Endothelial cell of umbilical vein (primary cell): ENCODE measurements at places on chromosomes 3 and 15. TPM values are rescaled to one million over a fixed set of nuclear protein-coding genes. Genes with fewer than 3 reads are reported as not detected.
A peak's percentile ranks its signal among the peaks of the same experiment; 100 is the strongest.

MASP1 gene
- total RNA-seq: 0.31 TPM in 1 of 2 replicates, not detected in the other

- DNase-seq: no peak
These were observed 163.3 kb downstream of the ARRDC4 start for GRCh38 chr15:98123834-98124233.

DNA sequence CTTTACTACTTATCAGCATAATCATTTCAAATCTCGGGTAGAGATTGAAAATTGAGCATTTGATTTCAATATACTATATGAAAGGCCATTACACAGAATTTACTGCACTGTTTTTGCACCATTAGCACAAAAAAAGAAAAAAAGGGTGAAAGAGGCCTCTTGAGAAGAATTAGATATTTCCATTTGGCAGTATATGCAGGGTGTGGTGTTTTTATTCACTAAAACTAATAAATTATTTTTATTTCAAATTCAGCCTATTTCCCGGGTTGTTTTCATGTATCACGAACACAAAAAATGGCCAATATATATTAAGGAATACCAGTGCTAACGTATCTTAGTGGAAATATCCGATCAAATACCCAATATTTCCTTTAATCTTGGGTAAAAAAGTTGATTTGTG lies 110.5 kb upstream of the TBL1XR1 start:
- DNase-seq: no peak

GRCh38 chr3:150396956-150397550 lies 11.0 kb upstream of the TSC22D2 start:
- no peak for DNase-seq

DNA sequence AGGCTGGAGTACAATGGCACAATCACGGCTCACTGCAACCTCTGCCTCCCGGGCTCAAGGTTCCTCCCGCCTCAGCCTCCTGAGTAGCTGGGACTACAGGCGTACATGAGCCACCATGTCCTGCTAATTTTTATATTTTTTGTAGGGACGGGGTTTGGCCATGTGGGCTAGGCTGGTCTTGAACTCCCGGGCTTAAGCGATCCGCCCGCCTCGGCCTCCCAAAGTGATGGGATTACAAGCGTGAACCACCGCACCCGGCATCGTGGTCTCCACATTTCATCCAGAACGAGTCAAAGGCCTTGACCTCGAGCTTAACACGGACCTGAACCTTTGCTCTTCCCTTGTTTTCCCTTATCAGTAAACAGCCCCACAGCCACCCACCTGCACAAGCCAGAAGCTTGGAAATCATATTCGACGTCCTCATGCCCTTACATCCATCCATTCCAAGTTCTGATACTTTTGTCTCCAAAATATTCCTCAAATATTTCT lies 1.4 kb upstream of the PTPN23 start:
- DNase-seq: no peak

- no peak for DNase-seq
These were observed 55.4 kb downstream of the SUCLG2 start for GRCh38 chr3:67598814-67599556.

GRCh38 chr3:100526613-100527346 lies 34.4 kb downstream of the TMEM45A start:
- DNase-seq: no peak

DNA sequence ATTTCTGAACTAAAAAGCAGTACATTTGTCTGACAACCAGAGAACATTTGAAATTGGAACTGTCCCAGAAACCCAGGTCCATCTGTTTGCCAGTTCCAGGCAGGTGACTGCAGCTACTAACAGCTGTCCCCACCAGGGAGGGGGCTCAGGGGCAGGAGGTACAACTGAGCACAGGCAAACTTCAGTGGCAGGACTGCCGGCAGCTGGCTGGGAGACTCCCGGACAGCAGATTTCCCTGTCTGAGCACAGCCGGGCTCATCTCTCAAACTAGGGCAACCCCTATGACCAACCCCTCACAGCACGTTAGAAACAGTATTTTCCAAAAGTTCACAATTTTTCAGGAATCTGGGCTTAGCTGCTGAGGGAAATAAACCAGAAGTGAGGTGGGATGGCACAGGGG lies 88.8 kb downstream of the MEGF11 start:
- DNase-seq: no peak

GRCh38 chr3:54355800-54356199 lies 233.4 kb downstream of the CACNA2D3 start:
- no peak for DNase-seq

DNA sequence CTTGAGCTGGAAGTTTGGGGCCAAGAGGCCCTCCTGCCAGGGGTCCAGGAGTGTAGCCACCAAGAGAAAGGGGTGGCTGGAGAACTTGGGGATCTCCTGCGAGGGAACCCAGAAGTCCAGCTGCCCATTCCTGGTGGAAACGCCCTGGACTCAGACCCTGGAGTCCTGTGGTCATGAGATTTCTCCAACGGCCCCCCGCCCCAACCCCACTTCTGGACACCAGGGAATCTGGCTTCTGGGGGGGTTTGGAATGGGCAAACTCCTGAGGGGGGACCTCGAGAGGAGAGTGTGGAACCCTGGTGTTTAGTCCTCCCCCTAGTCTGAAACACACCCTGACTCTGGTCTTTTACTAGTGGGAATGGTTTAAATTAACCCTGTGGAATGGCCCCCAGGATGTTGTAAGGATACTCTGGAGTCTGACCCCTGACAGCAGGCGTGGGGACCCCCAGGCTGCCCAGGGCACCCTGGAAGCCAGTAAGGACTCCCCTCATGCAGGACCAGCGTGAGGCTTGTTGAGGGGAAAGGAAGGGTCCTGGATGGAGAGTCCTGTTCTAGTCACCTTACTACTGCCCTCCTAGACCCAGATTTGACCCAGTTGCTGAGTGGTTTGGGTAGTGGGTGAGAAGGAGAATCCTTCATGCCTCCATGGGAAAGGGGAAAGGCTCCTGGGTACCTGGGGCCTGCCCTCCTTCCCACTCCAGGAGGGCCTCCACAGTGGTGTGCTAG lies 540 bp downstream of the KLHDC8B start:
- DNase-seq: no peak

SLC38A3 gene
- 0.60 and 0.65 TPM in 2 replicates for total RNA-seq

- DNase-seq: peak; percentile 70
These were observed 6.6 kb downstream of the GPX1 start for GRCh38 chr3:49351521-49352011.

AQR gene
- 37.5 and 37.7 TPM in 2 replicates for total RNA-seq

KLHL6 gene
- 12.6 and 14.8 TPM in 2 replicates for total RNA-seq

- DNase-seq: no peak
These were observed 57.2 kb downstream of the IL16 start for GRCh38 chr15:81253846-81254245.

- no peak for DNase-seq
These were observed 18.5 kb downstream of the ALCAM start for GRCh38 chr3:105385179-105385578.

SLC41A3 gene
- 47.1 and 52.5 TPM in 2 replicates for total RNA-seq

PLSCR2 gene
- total RNA-seq: not detected in 2 replicates

DNA sequence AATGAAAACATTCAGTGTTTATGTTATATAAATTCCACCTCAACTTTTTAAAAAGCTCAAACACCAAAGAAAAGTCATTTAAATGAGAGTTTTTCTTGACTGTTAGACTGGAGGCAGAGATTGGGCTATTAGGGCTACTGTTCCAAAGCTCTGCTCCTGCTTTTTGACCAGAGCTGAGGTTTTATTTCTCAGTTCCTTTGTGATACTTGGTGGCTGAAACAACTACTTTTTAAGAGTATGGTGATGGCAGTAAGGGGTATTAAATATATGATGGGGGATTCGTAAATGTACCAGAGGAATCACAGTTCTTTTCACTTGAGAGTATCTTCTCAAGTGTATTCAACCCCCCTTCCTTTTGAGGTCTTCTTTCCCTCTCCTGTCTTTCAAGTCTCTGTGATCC lies 186.1 kb upstream of the CGNL1 start:
- no peak for DNase-seq

GRCh38 chr3:177515786-177516157 lies 318.5 kb upstream of the TBL1XR1 start:
- no peak for DNase-seq

CTXN2 gene
- total RNA-seq: 0.14 TPM in 1 of 2 replicates, not detected in the other

DNA sequence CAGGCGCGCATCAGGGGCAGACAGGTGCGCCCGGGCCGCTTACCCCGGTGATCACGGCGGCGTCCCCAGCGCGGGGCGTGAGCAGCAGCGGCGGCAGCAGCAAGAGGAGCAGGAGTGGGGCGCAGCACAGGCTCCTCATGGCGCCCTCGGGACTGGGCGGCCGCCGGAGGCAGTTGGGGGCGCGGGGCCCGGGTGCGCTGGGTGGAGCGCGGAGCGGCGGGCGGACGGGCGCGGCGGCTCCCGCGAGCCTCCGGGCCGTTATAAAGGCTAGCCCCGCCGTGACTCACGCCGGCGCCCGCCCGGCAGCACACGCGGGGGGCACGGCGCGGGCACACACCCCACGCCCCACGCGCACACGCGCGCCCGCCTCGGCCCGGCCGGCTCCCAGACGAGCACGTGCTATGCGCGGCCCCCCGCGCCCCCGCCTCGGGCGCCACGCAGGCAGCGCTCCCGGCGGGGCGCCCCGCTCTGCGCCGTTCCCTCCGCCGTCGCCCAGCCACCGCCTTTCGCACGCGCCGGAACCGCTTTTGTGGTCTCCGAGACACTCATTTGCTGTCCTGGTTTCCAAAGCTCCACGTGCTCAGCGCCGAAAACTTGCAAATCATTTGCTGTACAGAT lies at the start of gene PROK2:
TSS of gene PROK2 (minus strand) at position 235 of the 618 bp plus-strand sequence. CDS start at position 139, 96 bp downstream.
- no peak for DNase-seq

ITGA11 gene
- 0.18 and 0.58 TPM in 2 replicates for total RNA-seq

- no peak for DNase-seq
These were observed 25.4 kb downstream of the SEC61A1 start for GRCh38 chr3:128077665-128078064.

- DNase-seq: peak; percentile 77
These were observed 102.7 kb upstream of the CHD2 start for GRCh38 chr15:92797168-92798052.

DNA sequence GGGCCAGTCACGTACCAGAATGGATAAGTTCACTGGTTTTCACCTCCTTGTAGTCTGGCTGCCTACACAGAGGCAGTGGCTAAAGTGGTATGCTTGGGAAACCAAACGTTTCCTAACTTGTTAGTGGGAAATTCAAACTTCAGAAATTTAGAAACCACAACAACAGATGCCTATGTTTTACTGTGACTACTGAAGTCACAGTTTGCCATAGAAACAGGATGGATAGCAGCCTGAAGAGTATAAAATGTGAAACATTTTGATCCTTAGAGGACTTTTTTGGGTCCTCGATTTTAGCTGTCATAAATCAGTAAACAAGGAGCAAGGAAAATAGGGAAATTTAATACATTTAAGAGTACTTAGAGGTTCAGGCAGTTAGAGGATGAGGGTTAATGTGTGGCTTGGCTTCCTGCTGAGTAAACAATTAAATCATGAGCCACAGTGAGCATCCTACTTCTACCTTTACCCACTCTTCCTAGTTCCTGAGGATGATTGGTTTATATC lies 48.6 kb downstream of the CMSS1 start:
- no peak for DNase-seq

DNA sequence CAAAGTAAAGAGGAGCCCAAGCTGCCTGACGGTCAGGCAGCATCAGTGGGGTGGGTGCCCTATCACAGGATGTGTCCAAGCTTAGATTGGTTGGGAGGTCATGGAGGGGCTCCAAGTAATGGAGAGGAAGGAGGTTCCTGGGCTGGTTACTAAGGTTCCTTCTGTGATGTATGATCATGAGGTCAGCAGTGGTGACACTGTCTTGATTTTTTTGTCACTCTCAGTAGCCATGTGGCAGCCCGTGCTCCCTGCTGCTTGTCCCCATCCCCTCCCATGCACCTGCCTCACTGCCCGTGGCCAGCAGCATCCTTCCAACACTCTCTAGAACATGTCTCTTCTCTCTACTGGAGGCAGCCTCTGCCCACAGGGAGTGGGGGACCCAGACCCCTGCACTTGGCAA lies 261.7 kb downstream of the TLE3 start:
- DNase-seq: no peak

DNA sequence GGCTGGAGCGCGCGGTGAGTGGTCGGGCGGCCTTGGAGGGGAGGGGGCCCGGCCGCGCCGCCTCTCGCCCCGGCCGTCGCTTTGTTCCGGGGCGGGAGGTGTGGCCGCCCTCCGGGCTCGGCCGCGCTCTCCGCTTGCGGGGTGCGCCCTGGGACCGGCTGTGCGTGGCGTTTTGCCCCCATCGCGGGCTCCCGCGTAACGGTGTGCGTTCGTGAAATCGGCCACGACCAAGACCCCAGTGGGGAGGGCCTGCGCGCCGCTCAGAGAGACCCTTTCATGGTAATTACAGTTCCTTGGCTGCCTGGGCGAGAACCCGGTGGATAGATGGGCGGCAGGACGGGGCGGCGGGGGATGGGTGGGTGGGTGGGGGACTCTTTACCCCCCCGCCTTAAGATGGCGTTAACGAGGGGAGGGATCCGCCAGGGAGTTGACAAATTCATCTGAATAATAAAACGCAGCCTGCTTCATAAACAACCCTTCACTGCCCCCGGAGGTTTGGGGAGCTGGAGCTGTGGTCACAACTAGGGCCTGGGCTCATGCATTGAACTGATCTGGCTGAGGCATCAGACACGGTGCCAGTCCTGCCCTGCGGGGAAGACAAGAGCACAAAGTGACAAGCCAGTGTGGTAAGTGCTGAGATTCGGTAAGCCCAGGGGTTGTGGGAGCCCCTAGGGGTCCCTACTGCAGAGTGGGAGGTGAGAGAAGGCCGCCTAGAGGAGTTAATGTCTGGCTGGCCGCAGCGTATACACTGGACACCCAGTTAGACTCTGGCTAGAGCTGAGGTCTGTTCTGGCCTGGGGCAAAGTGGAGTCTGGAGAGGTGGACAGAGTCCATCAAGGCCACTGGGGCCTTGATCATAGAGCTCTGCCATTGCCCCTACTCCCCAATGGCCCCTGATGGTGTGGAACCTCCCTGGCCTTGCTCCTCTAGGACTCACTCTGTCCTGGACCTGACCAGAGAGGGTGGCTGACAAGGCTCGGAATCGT lies 668 bp downstream of the MRAS start:
- peak; percentile 11 for DNase-seq

CKMT1B gene
- not detected in 2 replicates for total RNA-seq

CYP19A1 gene
- total RNA-seq: not detected in 2 replicates

ZNF501 gene
- total RNA-seq: 2.9 and 3.9 TPM in 2 replicates

SLC28A1 gene
- not detected in 2 replicates for total RNA-seq
